ENCODE measurements at places on chromosomes 12 and 14.

GRCh38 chr12:12665194-12665593, 30.8 kb downstream of the GPR19 start:
- DNase-seq, result no peak

- DNase-seq, result no peak
These were observed 255.3 kb downstream of the RAD51B start for GRCh38 chr14:68074765-68075381.

DNA sequence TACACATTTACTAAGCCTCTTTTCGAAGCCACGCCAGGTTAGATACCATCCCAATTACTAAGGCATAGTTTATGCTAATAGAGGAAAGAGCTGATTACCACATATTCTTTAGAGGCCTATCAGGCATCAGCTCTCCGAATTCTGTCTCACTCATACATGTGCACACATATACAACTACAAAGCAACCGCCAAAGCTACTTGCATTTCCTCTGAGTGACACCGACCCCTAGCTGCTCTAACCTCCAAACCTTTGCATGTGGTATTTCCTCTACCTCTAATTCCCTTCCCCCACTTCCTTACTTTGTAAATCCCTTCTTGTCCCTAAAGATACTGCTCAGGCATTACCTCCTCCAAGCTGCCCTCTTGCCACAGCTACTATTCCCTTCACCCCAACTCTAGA, 107.2 kb downstream of the DUSP6 start:
- no peak for DNase-seq

DNA sequence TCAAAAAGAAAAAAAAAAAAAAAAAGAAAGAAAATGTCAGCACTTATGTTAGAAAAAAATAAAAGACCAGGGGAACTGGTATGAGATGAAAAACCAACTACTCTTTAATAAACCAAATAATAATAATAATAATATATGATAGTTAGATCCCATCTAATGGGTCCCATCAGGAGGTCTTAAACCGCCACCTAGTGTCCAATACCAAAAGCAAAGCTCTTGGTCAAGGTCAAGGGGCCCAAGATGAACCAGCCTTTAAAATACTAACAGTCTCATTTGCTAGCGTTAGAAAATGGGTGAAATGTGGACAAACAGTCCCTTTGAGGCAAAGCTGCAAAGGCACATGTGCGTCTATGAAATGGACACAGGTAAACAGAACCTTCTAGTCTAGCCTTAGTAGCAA, 12.3 kb downstream of the BRAP start:
- DNase-seq, result no peak

DNA sequence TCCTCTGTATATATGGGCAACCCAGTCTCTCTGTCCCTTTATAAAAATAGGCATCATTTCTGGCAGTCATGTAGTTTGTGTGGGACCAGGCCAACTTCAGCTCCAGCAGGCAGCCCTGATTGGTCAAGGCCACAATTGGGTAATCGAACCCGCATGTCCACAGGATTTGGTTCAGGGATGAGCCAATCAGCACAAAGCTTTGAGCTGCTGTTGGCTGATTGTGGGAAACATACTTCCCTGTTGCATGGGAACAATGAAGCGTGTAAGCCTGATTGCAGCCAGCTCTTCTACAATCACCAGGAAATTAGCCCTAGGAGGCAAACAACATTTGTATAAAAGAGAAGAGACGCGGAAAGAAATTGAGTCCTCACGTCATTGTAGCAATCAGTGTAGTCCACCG, 328.6 kb downstream of the PCNX1 start:
- DNase-seq, result no peak

DNA sequence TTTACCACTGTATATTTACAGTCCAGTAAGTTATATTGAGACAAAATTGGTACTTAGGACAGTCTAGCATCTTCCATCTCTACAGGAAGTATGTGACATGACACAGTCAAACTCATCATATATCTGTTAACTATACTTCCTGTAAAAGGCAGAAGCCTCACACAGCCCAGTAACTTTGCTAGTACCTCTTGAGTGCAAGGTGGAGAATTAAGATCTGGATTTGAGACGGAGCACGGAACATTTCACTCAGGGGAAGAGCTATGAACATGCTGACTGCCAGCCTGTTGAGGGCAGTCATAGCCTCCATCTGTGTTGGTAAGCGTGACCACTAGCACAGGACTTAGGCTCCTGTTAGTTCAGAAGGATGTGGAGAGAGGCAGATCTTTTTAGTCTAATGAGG, 333.7 kb upstream of the OR4E1 start:
- DNase-seq, result no peak

DNA sequence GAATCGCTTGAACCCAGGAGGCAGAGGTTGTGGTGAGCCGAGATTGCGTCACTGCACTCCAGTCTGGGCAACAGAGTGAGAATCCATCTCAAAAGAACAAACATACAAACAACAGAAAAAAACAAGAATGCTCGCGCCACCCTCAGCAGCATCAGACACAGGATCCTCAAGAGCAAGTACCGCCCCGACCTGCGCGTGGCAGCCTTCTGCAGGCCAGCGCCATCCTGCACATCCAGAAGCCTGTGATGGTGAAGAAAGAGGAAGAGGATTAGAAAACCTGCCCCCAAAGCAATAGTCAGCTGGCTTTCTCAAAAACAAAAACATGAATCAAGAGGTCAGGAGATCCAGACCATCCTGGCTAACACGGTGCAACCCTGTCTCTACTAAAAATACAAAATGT, 30.0 kb upstream of the EID3 start:
- DNase-seq, result no peak

GRCh38 chr12:91492648-91493047, 310.0 kb upstream of the DCN start:
- DNase-seq, result no peak

GRCh38 chr14:37384870-37385596, 187.3 kb downstream of the MIPOL1 start:
- no peak for DNase-seq

- DNase-seq, result no peak
These were observed 39.6 kb downstream of the CMKLR1 start for GRCh38 chr12:108299516-108299915.

DNA sequence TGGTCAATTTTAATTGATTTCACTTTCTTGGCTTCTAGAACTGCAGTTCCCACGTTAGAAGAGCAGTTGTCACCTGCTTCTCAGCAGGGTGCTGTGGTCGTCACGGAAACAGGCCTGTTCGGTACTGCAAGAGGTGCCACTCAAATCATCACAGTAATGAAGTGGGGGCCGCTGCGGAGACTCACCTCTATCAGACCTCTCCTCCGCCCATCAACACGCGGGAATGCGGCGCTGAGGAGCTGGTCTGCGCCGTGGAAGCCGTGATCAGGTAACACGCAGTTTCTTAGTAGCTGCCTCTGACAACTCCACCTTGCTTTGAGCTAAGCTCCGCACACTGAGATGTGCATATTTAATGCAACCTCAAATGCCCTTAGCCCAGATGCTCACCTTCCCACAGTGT, 107.2 kb downstream of the UNC79 start:
- no peak for DNase-seq

DNA sequence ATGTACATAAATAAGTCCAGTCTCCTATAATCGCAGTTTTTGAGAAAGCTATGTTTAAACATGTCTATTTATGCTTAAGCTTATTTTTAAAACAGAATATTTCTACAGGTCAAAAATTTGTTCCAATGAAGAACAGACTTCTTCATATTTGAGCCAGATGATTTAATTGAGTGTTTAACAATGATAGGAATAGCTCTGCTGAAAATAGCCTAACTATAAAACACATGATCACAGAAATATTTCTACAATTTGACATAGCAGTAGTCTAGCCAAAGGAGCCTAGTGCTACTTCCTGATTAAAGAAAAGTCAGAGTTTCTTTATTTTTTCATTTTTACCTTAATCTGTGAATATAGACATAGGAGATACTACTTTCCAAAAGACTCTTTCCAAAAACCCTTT, 29.4 kb downstream of the DCP1B start:
- DNase-seq, result no peak

- no peak for DNase-seq
These were observed 23.3 kb downstream of the MEG3 start for GRCh38 chr14:100849115-100849781.

- DNase-seq, result no peak
These were observed 85.2 kb downstream of the ESR2 start for GRCh38 chr14:64208981-64209380.

DNA sequence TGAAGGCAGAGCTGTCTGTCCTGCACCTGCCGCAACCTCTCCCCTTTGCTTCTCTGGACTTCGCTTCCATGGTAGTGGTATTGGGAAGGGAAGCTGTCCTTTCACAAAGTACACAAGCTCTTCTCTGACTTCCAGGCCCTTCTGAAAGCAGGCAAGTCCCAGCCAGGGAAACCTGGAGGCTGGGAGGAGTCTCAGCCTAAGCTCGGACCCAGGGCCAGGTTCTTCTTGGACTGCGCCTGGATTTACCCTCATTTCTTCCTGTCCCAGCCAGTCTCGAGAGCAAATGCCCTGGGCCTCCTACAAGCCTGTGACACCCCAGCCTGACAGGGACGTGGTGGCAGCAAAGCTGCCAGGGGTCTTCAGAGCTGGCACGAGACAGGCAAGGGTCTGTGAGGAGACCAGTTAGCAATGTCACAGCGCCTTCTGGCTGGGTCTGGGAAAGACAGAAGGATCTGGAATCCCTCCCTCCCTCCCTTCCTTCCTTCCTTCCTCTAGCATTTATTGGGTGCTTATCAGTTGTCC, 22.4 kb downstream of the ISCA2 start:
- DNase-seq, result no peak

GRCh38 chr14:35374263-35374712, 30.3 kb downstream of the NFKBIA start:
- DNase-seq, result no peak
